Germinal center (tissue), 1 donor: ENCODE measurements at places on chromosomes 6 and 20.

GRCh38 chr20:38810926-38811630 is 5.6 kb downstream of the PPP1R16B start:
- DNase-seq = no peak

DNA sequence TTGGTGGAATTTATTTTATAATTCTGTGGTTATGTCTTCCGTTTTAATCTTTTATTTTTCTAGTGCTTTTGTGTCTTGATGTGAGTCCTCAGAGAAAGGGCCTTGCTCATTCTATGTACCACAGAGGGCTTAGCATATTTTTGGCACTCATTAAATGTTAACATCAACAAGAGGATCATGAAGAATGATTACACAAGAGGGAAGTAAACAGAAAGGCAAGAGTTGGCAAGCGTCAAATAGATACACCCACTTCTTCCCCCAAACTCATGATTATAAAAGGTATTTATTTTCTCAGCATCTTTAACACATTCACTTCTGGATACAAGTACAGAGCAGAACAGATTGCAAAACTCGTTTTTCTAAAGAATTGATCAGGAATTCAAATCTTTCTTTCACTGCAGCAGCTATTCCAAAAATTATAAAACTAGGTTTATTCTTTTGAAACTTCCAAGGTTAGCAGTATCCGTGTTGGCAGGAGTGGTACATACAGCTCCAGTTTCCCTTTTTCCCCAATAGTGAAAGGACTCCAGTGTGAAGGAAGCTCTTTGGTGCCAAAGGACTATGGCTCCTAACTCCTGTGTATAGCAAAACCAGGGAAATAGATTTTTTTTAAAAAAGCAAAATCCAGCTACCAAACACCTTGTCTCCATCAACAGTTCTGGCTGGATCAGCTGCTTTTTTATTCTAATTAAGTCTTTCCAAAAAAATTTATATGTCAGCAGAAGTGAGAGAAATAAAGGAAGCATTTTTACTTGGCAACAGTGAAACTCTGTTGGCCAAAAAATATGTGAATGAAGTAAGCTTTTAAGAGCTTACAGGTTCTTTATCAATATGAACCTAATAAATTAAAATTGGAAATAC is 221.9 kb downstream of the ADGRG6 start:
- no peak for DNase-seq

- DNase-seq = no peak
These were observed 92.0 kb downstream of the ATXN1 start for GRCh38 chr6:16669227-16669626.

- no peak for DNase-seq
These were observed 324.3 kb downstream of the PRL start for GRCh38 chr6:21972516-21972915.

GRCh38 chr6:145453376-145453775 is 281.9 kb downstream of the EPM2A start:
- no peak for DNase-seq

DNA sequence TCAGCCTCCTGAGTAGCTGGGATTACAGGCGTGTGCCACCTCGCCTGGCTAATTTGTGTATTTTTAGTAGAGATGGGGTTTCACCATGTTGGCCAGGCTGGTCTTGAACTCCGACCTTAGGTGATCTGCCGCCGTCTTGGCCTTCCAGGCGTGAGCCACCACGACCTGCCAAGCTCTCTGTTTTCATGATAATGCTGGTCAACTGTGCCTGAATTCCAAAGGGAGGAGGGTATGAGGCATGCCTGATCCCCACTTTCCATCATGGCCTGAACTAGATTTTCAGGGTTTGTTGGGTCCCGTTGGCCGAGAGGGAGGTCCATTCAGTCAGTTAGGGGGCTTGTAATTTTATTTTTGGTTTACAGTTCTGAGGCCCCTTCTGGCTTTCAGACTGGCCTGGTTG is 28.0 kb upstream of the ANGPT4 start:
- no peak for DNase-seq

GRCh38 chr6:1385129-1386037 is 4.0 kb upstream of the FOXF2 start:
- DNase-seq = no peak

- no peak for DNase-seq
These were observed 89.0 kb upstream of the LYRM2 start for GRCh38 chr6:89727501-89727900.

GRCh38 chr20:47950124-47950912 is 165.0 kb upstream of the SULF2 start:
- no peak for DNase-seq

DNA sequence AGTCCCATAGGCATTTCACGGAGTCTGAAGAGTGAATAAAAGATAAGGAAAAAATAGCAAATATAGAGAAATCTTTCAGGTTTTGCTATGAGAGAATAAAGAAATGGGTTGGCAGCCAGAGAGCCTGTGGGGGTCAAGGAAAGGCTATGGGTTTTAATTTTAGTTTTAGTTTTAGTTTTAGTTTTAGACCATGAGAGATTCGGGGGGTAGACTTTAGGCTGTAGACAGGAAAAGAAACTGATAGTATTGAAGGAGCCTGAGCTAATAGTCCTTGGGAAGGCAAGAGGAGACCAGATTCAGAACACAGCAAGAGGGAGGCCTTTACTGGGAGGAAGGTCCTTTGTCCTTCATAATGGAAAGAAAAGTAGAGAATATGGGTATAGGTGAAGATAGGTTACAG is 19.3 kb downstream of the DOP1A start:
- DNase-seq = no peak

DNA sequence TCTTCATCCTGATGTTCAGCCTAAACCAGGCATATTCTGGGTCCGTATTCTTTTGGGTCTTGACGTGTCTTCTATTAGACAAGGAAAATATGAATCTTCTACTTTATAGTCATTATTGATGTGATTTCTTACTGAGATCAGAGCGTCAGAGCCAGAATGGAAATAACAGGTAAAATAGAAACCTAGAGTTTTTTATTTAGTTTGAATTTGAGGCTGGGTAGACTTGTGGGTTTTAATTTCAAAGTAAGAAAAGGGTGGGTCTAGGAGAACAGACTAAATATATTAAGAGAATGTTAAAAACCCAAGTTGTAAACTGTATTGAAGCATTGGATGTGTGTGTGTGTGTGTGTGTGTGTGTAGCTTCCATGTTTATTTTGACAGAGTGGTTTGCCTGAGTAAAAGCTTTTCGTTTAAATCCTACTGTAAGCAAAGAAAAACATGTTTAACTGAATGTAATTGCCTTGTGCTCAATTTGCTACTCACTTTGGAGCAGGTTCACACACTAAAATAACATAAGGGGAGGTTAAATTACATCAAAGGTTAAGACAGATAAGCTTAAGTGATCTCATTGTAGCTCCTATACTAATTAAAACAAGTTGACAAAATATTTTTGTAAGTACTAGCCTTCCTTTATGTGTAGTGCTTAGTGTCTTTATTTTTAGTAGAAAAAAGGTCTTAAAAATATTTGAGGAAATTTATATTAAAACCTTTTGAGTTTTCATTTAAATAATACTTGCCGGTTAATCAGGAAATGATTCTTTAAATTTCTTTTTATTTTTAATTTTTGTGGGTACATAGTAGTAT is 17.4 kb downstream of the HECA start:
- no peak for DNase-seq

GRCh38 chr6:118709859-118710350 is 58.5 kb upstream of the CEP85L start:
- DNase-seq = peak; percentile 77

DNA sequence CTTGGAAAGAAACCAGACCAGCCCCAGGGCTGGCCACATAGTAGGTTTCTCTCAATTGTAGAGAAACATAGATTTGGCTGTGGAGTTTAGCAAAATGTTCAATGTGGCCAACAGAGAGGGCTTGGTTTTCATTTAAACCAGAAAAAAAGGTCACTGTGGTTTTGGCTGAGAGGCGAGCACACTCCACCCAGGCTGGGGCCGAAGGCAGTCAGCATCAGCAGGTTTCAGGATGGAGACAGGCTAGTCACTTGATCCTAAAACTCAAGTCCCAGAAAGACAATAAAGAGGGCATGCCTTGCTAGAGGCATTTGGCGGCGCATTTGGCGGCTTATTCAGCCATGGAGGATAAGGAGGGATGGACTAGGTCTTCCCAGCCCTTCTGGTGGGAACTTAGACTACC is 73.1 kb downstream of the PRND start:
- no peak for DNase-seq

DNA sequence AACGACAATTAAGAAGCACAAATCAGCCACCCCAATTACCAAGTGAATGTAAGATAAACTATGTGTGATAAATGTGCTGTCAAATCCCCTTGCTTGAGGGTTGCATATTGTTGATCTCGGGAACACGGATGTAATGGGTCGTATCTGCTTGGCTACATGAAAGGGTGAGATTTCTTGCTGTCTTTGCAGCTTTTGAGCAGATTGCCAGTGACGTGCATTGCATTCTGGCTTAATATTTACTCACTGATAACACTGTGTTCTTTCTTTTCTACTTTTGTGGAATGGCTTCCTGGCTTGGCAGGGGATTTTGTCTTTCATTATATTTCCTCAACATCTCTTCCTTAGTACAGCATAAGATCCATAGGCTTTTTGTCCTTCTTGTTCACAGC is 10.5 kb upstream of the FAM210B start:
- no peak for DNase-seq

GRCh38 chr6:7637533-7637932 is 47.5 kb downstream of the SNRNP48 start:
- no peak for DNase-seq

- no peak for DNase-seq
These were observed 16.3 kb downstream of the LRRC1 start for GRCh38 chr6:53811082-53811481.

- DNase-seq = no peak
These were observed 372.7 kb upstream of the SULF2 start for GRCh38 chr20:48158014-48158413.

GRCh38 chr6:63347599-63347998 is 27.8 kb upstream of the LGSN start:
- no peak for DNase-seq

- peak; percentile 59 for DNase-seq
These were observed 9.3 kb downstream of the HLA-DOA start for GRCh38 chr6:33000055-33000454.

GRCh38 chr6:133973109-133973971 is 20.3 kb downstream of the TBPL1 start:
- peak; percentile 60 for DNase-seq

GRCh38 chr6:155194399-155194798 is 69.4 kb upstream of the CLDN20 start:
- DNase-seq = no peak

DNA sequence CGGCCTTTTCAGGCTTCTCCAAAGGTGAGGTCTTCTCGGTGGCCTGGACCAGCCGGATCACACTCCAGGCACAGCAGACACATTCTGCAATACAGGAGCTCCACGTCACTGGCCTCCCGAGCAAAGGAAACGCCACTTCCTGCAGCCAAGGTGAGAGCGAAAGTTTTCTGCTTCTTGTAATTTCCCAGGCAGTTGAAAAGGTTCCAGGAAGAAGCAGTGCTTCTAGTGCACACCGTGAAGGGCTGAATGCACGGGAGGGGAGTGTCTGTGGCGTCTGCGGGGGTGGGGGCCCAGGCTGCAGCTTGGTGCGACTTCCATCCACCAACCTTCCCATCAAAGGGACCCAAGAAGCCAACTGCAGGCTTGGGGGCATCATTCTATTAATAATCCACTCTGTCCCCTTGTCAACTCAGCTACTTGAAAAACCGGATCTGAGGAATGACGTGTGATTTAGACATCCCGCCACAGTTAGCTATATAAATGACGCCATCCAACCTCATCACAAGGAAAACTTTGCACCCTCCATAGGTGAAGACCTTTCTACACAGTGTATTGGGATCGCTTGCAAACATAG is 61.1 kb downstream of the NFATC2 start:
- peak; percentile 47 for DNase-seq

- DNase-seq = no peak
These were observed 213.9 kb upstream of the JARID2 start for GRCh38 chr6:15032015-15032414.

- no peak for DNase-seq
These were observed 469.1 kb upstream of the IRAK1BP1 start for GRCh38 chr6:78398292-78398691.

DNA sequence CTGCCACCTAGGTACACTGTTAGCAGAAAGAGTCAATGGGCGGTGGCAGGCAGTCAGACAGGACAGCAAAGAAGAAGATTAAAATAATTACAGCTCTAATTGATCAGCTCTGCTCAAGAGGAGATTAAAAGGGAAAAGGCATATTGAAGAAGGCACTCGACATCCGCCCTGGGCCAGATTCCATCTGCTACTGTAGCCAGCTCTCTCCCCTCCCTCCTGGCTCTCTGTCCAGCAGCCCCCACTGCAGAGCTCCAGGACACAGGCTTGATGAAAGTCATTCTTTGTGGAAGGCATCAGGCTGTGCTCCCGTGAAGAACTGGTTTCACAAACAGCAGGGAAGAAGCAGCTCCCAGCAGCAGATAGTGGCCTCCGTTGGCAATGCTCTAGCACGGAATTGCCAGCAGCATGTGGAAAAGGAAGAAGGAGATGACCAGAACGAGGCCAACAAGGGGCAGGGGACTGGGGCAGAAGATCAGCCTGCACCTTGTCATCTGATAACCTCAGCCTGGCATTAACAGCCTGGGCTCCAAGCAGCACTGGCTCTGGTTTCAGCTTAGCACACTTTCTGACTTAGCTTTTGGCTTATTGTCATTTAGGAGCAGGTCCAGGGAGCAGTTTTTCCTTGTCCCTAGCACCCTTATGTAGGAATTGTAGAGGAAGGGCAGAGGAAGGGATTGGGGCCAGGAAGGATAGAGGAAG is 465.9 kb downstream of the KIF16B start:
- DNase-seq = no peak

GRCh38 chr6:166760288-166760687 is 133.2 kb upstream of the RPS6KA2 start:
- DNase-seq = no peak

- DNase-seq = no peak
These were observed 15.8 kb upstream of the MAFB start for GRCh38 chr20:40704828-40705227.

GRCh38 chr6:142088858-142089216 is 43.9 kb upstream of the GJE1 start:
- DNase-seq = no peak

GRCh38 chr6:13423252-13423651 is 64.1 kb downstream of the GFOD1 start:
- no peak for DNase-seq

DNA sequence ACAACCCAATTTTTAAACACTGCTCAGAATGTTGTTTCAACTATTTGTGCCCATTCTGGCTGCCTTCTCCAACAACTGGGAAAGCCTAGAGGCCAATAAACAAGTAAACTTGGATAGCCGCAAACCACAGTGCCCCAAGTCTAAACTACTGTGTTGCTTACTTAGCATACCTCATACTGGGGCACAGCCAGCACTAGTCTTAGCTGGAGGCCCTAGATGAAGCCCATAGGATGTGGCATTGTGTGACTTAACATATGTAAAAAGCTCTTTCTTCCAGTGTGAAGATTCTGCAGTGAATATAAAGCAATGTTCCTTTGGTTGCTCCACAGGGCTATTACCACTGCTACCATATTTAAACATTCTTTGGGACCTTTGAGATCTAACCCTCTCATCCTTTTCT is 564.3 kb upstream of the NRSN1 start:
- DNase-seq = no peak

- no peak for DNase-seq
These were observed 30.3 kb downstream of the PLCG1 start for GRCh38 chr20:41167481-41168253.

GRCh38 chr6:43093436-43094289 is 17.5 kb downstream of the PTK7 start:
- no peak for DNase-seq
